ENCODE measurements at places on chromosomes 3 and 15.

- no peak for DNase-seq
Measured at GRCh38 chr3:66092175-66092995, 53.7 kb upstream of the MAGI1 start.

- no peak for DNase-seq
Measured at GRCh38 chr3:99881121-99881524, 63.5 kb downstream of the CMSS1 start.

- DNase-seq: no peak
Measured at GRCh38 chr3:10194328-10195071, 29.8 kb downstream of the IRAK2 start.

GRCh38 chr3:117489663-117490079 lies 780.1 kb downstream of the TUSC7 start:
- no peak for DNase-seq

DNA sequence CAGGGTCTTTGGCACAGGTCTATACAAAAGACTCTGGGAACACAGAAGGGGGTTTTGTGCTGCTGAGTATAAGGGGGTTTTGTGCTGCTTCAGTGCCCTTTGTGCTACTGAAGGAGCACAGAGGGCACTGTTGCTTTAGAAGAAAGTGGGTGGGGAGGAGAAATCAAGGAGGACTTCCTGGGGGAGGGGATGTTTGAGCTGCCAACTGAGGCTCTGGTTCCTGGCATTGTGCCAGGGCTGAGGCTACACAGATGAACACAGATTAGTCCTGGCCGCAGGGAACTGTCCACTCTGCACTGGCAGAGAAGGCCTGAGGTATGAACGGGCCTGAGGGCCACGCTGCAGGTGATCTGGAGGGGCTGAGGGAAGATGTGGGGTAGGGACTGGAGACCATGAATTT lies 32.2 kb upstream of the SEC13 start:
- DNase-seq: no peak

GRCh38 chr3:46999516-47000197 lies 20.2 kb downstream of the NBEAL2 start:
- DNase-seq: no peak

All from stimulated activated CD8-positive, alpha-beta memory T cell treated with anti-CD3 and anti-CD28 coated beads, Interleukin-12 subunit alpha, Interleukin-12 subunit beta, amount 100 ng/mL, for 1 hour (primary cell).